ENCODE measurements at places on chromosomes 1 and 21.

DNA sequence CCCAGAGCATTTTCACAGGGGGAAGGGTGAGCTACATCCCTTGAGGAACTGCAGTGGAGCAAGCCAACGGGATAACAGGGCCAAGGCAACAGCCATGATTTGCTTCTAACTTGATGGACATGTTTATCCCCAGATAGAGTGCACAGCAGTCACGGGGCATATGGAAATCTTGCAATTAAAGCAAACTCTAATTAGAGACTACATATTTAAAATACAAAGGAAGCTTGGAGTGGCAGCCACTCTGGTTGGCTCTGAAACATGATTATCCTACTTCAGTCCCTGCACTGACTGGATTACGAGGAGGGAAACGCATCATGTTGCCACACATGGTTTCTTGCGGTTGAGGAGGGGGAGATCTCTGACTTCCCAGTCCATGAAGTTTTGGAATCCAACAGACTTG lies 60.8 kb downstream of the BEND5 start:
- no peak for DNase-seq

GRCh38 chr21:14742119-14742518 lies 196.0 kb upstream of the SAMSN1 start:
- DNase-seq: no peak

GRCh38 chr1:53627031-53627430 lies 111.9 kb downstream of the GLIS1 start:
- no peak for DNase-seq

DNA sequence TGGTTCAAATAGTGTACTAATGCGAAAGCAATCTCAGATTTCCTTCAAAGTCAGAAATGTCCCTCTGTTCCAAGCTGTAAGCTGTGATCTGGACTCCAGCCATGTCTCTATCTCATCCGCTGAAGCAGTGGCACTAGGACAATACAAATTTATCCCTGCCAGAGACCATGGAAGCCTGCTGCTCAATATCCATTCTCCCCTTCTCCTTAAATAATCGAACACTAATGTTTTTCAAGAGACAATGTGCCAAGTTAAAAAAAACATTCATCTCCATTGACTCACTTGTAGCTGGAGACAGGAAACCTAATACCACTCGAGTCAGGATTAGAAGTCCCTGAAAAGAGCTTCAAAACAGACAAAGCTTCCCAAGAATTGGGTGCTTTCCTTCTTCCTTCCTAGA lies 38.5 kb upstream of the PGBD5 start:
- DNase-seq: no peak

DNA sequence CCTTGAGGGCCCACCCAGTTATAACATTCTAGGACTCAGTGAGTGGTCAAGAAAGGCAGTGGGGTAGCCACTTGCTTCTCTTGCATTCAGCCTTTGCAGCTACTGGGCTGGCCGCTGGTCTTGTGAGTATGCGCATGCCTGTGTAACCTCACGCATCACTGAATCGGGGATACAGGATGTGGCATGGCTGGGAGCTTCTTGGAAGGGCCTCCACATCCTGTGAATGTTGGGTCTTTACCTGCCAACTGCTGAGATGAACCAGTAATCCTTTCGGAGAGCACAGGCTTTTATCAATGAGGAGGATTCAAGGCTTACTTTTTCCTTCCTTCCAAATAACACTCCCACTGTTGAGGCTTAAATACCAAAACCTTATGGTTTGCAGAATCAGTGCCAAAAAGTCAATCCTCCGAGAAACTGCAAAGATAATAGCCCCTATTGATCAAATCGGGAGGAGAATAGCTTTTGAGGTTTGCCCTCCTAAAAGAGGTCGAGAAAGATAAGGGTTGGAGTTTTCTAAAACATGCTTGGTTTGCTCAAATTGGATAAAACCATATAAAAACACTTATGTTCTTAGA lies 198.9 kb upstream of the UBE2U start:
- DNase-seq: no peak
